ENCODE measurements at places on chromosomes 12 and 14.

GRCh38 chr12:26014085-26014484, 55.6 kb downstream of the RASSF8 start:
- DNase-seq = no peak

- DNase-seq = no peak
These were observed 42.1 kb downstream of the B4GALNT3 start for GRCh38 chr12:501722-502447.

DNA sequence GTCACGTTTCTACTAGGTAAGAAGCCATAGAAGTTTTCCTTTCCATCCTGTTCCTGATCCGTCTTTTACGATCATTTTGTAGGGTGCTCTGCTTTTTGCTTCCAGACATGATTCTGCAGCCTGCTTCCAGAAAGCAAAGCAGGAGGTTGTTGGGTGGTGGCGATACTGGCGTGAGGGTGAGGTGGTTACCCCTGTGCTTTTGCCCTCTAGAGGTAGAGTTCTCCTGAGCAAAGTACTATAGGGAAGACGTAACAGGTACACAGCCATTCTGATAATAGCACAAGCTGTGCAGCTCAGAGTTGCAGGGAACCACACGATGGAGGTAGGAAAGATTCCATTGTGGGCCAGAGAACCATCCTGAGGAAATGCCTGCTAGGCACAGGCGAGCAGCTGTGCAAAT, 186.0 kb downstream of the PAH start:
- no peak for DNase-seq

GRCh38 chr12:91109148-91109564, 2.1 kb downstream of the LUM start:
- DNase-seq = no peak

GRCh38 chr14:54503486-54503885, 6.2 kb upstream of the CGRRF1 start:
- DNase-seq = no peak

GRCh38 chr14:94998685-94999084, 158.6 kb downstream of the DICER1 start:
- DNase-seq = peak; percentile 38

- DNase-seq = no peak
These were observed 1589.7 kb upstream of the FLRT2 start for GRCh38 chr14:83940253-83940652.

DNA sequence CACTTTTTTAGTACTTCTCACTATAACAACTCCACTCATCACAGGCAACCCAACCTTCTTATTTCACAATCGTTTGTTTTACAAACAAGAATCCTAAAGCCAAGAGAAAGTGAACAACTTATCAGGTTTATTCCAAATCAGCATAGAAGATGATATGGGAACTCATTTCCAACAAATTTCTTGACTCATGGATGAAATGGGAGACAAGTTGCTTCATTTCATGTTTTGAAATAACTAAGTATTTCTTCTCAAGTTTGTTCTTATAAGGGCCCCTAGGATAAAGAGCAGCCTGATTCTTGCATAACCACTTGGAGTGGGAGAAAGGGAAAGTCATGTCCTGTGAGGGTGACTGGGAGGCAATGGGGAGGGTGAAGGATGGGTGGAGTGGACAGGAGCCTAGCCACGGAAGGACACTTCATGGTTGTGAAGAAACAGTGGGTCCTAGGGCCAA, 168.3 kb downstream of the DUSP6 start:
- DNase-seq = no peak

DNA sequence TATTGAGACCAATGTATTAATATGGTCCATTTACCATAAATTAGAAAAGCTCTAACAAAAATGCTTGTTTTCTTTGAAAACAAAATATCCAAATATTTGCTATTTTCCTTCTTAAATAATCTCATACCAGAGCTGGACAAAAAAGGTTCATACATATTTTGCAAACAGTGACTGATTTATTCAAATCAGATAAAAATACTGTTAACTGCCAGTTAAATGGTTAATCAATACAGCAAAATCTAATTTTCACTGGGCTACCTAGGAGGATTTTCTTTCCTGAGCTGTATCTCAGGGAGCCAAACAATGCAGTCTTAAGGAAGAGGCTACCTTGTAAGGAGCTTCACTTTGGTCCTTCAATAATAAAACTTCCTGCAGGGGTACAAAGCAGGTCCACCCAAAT, 2.0 kb downstream of the FERMT2 start:
- DNase-seq = no peak

DNA sequence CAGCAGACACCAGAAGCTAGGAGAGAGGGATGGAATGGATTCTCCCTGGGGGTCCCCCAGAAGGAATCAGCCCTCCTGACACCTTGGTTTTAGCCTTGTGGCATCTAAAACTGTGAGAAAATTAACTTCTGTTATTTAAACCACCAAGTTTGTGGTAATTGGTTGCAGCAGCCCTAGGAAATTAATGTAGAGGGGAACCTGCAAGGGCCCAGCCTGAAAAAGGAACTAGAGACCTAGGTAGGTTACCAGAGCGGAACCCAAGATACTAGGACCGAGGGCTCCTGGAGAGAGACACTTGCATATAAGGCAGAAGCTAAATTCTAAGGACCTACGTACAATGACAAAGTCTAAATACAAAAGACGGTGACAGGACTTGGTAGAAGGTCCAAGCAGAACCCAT, 8.1 kb upstream of the DENND5B start:
- DNase-seq = no peak

Measured in iPS DF 19.7 (cell line).